ENCODE measurements at places on chromosomes 12 and 14.

- DNase-seq, result no peak
Measured at GRCh38 chr12:30754383-30754749, 385 bp downstream of the CAPRIN2 start.

GRCh38 chr14:76121089-76121748 is 30.5 kb upstream of the GPATCH2L start:
- no peak for DNase-seq

- peak; percentile 46 for DNase-seq
Measured at GRCh38 chr12:30440826-30441602, 254.7 kb downstream of the IPO8 start.

DNA sequence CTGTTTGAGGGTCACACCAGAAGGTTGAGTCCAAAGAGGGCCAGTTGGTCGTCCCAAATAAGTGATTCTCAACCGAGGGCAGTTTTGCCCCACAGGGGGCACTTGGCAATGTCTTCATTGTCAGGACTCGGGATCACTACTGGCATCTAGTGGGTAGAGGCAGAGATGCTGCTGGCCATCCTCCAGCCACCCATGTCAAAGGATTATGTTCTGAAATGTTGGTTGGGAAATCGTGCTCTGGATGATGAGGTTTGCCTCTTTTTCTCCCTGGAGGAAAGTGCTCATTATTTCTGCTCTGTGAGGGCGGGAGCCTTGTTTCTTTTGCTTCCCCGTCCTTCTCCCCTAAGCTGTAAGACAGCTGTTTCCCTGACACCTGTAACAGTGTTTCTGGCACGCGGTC is 3.6 kb downstream of the ZNF839 start:
- DNase-seq, result peak; percentile 90

GRCh38 chr14:73058922-73059673 is 764 bp downstream of the RBM25 start:
- DNase-seq, result peak; percentile 30

DNA sequence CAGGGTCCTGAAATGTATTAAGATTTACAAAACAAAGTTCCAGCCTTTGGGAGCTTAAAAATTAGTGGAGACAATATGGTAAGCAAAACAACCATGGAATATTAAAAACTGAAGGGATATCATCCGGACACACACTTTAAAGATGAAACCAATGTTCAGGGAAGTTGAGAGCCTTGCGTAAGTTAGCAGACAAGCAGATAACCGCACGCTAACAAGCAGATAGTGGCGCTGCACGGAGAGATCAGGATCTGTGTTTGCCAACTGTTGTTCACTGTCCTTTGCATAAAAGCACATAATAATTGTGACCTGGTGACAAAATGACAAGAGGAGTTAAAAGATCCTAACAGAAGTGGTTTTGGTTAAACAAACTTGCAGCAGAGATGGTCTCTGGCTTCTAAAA is 14.3 kb upstream of the TMEM229B start:
- no peak for DNase-seq

Measured in fibroblast of mammary gland (primary cell).